ENCODE measurements at places on chromosomes 16 and 17.

GRCh38 chr17:42691021-42691545 lies 8.8 kb downstream of the CNTNAP1 start:
- no peak for DNase-seq

DNA sequence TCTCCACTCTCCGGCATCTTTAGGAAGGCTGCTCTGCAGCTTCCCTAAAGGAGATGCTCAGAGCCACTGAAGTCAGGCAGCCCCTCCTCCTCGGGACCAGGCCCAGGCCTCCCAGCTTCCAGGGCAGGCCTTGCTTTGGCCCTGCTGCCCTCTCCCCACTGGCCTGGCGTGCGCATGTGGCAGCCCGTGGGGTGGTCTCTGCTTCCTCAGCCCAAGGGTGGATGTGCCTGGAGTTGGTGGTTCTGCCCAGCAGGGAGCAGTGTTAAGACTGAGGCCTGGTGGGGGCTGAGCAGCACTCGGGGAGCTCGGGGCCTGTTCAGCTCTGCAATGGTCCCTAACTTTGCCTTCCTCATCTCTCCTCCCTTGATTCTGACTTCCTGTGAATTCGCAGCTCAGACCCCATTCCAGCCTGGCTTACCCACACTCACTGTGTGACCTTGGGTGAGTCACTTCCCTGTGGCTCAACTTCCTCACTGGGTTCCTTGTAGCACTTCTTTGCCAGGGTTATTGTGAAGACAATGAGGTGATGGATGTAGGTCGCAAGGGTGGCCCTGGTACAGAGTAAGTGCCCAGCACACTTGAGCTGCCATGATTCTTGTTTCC lies 63.2 kb downstream of the NKD1 start:
- DNase-seq: peak; percentile 31

DNA sequence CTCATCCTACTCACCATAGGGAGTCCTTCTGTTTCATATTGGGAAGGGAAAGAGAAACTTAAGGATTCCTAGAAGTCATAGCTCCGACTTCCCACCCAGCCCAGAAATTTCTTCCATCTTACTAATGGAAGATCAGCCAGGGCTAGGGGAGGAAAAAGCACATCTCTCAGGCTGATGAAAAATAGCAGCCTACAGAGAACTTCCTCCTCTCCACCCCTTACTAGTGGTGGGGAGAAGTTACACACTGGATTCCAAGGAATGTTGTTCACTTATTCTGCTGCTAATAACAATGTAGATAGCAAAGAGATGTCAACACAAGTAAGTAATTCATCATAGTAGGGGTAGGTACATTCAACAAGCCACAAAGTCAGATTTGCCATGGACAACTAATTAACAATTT lies 94.4 kb downstream of the SPACA3 start:
- no peak for DNase-seq

DNA sequence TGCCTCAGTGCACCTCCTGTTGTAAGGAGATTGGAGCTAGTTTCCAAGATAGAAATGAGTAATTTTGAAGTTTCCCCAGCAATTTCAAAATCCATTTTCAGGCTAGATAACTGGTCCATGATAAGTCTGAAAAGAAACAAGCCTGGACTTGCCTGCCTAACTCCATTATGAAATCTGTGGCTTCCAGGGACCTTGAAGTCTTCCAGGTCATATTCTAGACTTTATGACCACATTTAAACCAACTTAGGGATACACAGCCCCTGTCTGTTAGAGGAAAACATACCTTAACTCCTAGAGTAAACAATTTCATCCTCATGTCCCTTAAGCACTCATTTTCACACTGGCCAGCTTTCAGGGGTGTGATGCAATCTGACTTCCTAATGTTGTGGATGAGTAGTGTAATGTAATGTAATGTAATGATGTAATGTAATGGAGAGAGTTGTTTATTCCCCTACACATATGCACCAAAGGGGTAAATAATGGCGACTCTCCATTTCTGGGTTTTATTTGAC lies 96.7 kb upstream of the FAM20A start:
- peak; percentile 67 for DNase-seq

DNA sequence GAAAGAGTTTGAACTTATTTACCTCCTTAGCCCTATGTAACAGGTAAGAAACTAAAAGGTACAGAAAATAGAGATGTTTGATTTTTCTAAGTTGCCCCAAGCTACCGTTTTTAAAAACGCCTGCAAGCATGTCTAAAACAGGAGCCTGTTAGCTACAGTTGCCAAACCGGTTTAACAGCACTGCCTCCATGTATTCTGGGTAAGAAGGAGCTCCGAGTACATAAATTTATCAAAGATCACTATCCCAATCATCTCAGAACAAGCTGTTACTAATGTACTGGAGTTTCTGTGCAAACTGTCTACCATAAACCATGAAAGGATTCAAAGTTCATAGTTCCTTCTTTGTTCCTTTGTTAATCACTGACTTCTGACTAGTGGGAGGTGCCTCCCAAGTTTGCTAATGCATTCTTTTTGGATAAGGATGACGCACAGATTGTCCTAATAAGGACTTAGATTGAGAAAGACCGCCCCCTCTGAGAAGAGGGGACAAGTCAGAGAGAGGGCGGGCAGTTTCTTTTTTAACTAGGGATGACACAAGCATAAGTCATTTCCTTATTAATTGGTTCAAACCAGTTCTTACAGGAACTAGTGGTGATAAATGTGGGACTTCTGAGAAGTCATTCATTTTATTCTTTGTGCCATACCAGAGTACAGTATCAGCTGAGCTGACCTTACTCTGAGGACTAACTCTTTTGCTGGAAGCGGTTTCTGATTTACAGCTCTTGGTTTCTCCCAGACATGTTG lies 55.3 kb downstream of the TUBD1 start:
- DNase-seq: peak; percentile 100
